ENCODE measurements at places on chromosomes 5 and 9. TPM values are rescaled to one million over a fixed set of nuclear protein-coding genes. Genes with fewer than 3 reads are reported as not detected.

Gene C9orf50
- not detected for total RNA-seq

Gene CD274
- 14.7 TPM for total RNA-seq

GRCh38 chr5:54013556-54014194 lies 296.7 kb downstream of the ARL15 start:
- DNase-seq, result no peak

DNA sequence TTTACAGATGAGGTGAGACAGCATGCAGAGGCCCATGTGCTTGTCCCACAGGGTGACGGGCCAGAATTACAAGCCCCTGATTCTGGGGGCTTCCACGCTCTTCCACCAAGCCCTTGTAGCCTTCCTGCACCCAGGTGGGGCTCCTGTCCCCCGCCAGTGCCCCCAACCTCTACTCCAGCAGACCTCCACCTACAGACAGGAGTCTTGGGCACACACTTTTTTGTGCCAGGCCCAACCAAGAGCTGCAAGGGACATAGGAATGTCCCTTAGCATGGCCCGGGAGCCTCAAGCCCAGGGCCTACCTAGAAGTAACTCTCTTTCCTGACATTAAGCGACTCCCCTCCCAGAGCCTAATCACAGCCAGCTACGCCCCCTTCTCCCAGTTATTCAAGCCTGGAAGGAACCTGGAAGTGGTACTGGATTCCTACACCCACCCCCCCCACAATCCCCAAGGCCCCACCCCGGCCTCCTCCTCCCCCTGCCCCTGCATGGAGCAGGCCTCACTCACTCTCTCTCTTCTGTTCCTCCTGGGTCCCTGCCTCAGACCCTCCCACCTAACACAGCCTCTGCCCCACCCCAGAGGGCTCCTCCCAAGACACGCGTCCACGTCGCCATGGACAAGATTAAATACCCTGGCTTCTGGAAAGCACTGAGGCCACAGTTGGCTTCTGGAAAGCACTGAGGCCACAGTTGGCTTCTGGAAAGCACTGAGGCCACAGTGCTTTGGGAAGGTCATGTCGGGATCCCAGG lies 30.5 kb downstream of the ADAMTS2 start:
- DNase-seq, result peak; percentile 30

Gene GABRA6
- total RNA-seq, result not detected

- no peak for DNase-seq
These were observed 21.1 kb upstream of the TLR4 start for GRCh38 chr9:117682955-117683710.

- DNase-seq, result no peak
These were observed 351.1 kb upstream of the DAB2 start for GRCh38 chr5:39775797-39776365.

- DNase-seq, result no peak
These were observed 397.5 kb downstream of the MLLT3 start for GRCh38 chr9:20224756-20225155.

Gene ERBIN
- 38.0 TPM for total RNA-seq

DNA sequence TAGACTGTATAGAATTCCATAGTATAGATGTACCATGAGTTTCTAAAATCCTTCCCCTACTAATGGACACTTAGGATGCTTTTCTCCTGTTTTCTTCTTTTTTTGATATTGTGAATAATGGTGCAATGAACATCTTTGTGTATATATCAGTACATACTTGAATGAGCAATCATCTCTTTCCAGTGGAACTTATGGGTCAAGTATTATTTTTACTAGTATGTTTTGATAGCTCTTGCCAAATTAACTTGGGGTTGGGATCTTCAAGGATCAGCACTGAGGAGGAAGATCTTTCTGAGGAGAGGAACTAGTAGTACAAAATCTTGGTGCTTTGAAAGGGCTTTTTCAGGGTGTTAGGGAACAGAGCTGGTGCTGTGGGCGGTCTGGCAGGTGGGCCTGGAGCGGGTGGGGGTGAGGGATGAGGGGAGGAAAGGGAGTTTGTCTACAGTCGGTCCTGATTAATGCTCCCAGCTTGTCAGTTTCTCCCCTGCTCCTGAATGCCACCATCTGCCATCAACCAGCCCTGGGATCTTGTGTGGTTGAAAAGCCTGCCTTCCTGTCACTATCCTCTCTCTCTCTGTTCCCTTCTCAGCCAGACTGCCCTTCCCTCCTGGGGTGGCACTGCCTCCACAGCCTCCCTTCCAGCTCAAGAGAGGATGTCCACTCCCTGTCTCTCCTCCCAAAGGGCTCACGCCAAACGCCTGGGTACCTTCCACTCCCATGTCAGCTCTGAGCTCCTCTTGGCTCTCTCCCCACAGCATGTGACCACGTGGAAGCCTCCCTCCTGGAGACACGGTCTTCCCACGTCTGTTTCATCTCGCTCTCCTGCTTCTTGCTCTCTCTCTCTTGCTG lies 185.9 kb downstream of the DAB2IP start:
- peak; percentile 39 for DNase-seq

DNA sequence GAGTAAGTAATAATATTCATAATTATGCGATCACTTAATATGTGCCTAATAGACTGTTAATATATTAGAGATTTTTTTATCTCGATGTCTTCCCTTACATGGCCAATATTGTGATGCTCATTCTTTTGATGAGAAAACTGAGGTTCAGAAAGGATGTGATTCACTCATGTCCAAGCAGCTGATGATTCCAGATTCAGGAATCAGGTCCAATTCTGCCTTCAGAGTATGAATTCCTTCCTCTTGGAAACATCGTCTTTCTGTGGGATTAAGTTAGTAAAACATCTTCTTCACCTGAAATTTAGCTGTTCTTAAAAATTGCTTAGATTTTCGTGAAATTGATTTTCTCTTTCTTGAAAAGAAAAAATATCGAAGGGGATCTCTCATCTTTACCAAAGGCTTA lies 242.5 kb upstream of the RFX3 start:
- DNase-seq, result no peak

Gene RNF208
- 31.5 TPM for total RNA-seq

- DNase-seq, result no peak
These were observed 642 bp downstream of the SV2C start for GRCh38 chr5:76083555-76084495.

Gene CSF2
- total RNA-seq, result not detected

Gene KCNIP1
- total RNA-seq, result 0.16 TPM

GRCh38 chr9:103037508-103038477 lies 42.7 kb downstream of the CYLC2 start:
- DNase-seq, result peak; percentile 17

Gene SPAAR
- total RNA-seq, result 6.5 TPM

- peak; percentile 46 for DNase-seq
These were observed 37.0 kb downstream of the CXXC5 start for GRCh38 chr5:139684881-139685749.

- no peak for DNase-seq
These were observed 29.9 kb downstream of the GLT6D1 start for GRCh38 chr9:135609366-135609955.

DNA sequence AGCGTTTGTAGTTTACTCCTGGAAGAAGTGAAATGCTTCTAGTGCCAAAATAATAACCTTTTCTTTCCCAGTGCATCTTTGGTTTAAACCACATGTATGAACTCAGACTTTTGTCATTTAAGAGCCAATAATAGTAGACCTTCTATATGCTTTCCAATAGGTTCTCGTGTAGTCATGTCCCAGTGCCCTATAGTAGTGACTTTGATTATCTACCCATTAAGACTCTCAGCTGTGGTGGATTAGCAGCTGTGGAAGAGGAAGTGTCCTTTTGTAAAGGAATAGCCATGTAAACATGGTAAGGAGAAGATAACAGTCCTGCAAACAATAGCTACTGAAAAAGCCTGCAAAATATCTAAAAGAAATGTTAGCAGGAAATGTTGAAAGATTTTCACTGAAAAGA lies 765.3 kb downstream of the MTRR start:
- no peak for DNase-seq
